ENCODE measurements at places on chromosomes 5 and 9. TPM values are rescaled to one million over a fixed set of nuclear protein-coding genes. Genes with fewer than 3 reads are reported as not detected.

Gene REXO4
- total RNA-seq: 19.4 TPM

Gene TMEM232
- total RNA-seq: 21.1 TPM

Gene TRMO
- total RNA-seq: 21.0 TPM

Gene CDKN2A
- 0.40 TPM for total RNA-seq

Gene PTGES2
- total RNA-seq: 47.4 TPM

Gene TAF11L10
- not detected for total RNA-seq

Gene PCDHA10
- 2.6 TPM for total RNA-seq

Gene TMEM267
- 32.1 TPM for total RNA-seq

Gene CCDC152
- 5.9 TPM for total RNA-seq

Gene UBAC1
- total RNA-seq: 57.6 TPM

Gene TIGD6
- 7.5 TPM for total RNA-seq

All from spinal cord (tissue), 10 donors.